ENCODE measurements at places on chromosomes 2 and 18.

- DNase-seq: no peak
These were observed 1602.4 kb upstream of the CELF4 start for GRCh38 chr18:39167990-39168389.

GRCh38 chr18:63150326-63150725, 169.2 kb downstream of the BCL2 start:
- no peak for DNase-seq

GRCh38 chr2:112646791-112647689, 1.3 kb downstream of the SLC20A1 start:
- DNase-seq: no peak

GRCh38 chr2:60213865-60214625, 339.4 kb downstream of the BCL11A start:
- no peak for DNase-seq

GRCh38 chr2:216960671-216961268, 100.9 kb upstream of the TNP1 start:
- DNase-seq: no peak

DNA sequence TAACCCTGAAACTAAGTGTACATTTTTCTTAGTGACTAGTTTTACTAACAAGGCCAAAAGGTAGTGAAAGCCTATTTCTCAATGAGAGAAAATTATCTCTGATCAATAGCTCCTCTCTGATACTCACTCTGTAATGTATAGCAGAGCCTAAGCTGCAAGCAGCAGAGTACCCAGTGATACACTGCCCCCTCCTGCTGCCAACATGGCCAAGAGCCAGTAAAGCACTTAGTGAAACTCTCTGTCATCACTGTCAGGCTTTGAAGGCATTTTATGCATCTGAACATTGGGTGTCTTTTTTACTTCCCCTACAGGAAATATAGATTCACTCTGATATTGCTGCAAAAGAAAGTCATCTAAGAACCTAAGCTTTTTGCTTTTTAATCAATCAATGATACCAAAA, 784.1 kb upstream of the CDH7 start:
- DNase-seq: no peak

DNA sequence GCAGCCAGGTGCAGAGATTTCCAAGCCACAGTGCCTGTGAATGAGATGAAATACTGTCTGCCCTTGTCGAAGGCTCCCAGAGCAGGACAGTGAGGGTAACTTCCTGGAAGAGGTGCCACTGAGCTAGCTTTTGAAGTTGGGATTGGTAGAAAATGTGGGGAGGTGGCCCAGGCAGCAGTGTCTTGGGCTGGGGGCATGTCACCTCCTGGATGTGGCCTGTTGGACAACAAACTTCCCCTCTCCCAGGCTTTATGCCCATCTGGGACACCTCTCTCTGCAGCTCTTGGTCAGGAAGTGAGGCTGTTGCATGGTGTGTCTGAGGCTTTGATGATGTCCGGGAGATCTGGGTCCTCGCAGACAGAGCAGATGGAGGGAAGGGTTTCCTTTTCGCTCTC, 151.4 kb downstream of the DYSF start:
- peak; percentile 1 for DNase-seq

GRCh38 chr18:70046796-70047195, 99.1 kb upstream of the CD226 start:
- DNase-seq: no peak

Data from activated CD8-positive, alpha-beta memory T cell treated with anti-CD3 and anti-CD28 coated beads, Interleukin-2, amount 50 U/mL, for 4 hours (primary cell).